ENCODE measurements at places on chromosomes 4 and X. TPM values are rescaled to one million over a fixed set of nuclear protein-coding genes. Genes with fewer than 3 reads are reported as not detected.

DNA sequence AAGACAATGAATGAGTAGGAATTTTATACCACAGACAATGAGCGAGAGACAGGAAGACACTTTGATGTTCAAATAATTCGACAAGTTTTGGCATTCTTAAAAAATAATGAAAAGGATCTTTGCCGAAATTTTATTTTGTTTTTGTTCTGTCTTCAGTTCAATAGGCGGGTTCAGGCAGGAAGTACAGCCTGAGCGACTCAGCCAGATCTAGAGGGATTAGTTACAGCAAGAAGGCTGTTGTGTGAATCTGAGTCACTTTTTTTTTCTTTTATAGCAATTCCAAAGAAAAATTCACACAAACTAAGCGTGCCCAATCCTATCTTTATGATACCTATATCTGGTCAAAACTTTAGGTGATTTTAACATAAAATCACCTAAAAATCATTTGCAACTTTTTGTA, 505.4 kb upstream of the FAM241A start:
- no peak for DNase-seq

Gene POU4F2
- total RNA-seq: not detected

Gene DCX
- not detected for total RNA-seq

Gene CWH43
- total RNA-seq: not detected

DNA sequence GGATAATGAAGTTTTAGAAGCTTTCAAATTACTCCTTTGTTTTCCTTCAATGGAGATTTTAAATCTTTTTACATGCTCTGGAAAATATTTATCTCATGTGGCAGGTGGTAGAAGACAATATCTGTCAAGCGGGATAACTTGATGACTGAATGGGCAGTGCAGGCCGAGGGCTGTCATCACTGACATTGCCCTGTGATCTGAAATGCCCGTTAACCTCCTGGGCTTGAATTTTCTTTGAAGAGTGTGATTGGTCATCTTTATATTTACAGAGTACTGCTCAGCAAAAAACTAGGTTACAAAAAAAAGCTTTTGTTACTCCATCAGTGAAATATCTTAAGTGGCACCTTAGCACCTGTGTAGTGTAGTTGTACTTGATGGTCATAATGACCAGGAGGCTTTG, 147.5 kb downstream of the GATB start:
- DNase-seq: no peak

Gene ZNF185
- total RNA-seq: 0.96 TPM

DNA sequence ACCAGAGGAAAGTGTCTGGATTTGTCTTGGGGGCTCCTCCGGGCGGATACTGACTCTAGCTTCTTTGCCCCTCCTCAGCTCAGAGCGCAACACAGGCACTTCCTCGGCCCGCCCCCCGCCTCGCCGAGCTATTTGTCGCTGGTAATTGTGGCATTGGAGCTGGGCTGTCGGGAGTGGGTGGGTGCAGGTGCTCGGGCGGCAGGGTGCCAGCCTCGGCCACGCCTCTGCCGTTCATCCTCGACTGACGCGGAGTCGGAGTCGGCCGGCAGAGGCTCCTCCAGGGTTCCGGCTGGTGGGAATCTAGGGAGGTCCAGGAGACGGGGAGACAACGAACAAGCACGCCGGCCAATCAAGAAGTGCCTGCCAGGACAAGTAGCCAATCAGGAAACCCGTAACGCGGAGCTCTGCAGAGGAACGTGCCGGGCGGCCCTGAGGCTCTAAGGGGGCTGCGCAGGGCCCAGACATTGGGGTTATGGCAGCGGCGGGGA, 3.9 kb upstream of the SYN1 start:
- DNase-seq: no peak

DNA sequence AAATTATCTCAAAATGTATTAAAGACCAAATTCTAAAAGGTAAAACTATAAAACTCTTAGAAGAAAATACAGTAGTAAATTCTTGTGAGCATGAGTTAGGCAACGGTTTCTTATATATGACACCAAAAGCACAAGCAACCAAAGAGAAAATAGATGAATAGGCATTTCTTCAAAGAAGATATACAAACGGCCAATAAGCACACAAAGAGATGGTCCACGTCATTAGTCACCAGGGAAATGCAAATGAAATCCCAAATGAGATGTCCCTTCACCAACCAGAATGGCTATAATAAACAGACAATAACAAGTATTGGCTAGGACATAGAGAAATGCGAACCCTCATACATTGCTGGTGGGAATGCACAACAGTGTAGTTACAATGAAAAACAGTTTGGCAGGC, 44.6 kb downstream of the RAB33A start:
- DNase-seq: no peak

- DNase-seq: no peak
These were observed 68.9 kb upstream of the NDP start for GRCh38 chrX:44042116-44042515.

Gene PHEX
- total RNA-seq: not detected

Gene SLC10A3
- total RNA-seq: 3.7 TPM

- no peak for DNase-seq
These were observed 39.7 kb downstream of the ITIH6 start for GRCh38 chrX:54758114-54759055.

Gene SPOCK3
- not detected for total RNA-seq

DNA sequence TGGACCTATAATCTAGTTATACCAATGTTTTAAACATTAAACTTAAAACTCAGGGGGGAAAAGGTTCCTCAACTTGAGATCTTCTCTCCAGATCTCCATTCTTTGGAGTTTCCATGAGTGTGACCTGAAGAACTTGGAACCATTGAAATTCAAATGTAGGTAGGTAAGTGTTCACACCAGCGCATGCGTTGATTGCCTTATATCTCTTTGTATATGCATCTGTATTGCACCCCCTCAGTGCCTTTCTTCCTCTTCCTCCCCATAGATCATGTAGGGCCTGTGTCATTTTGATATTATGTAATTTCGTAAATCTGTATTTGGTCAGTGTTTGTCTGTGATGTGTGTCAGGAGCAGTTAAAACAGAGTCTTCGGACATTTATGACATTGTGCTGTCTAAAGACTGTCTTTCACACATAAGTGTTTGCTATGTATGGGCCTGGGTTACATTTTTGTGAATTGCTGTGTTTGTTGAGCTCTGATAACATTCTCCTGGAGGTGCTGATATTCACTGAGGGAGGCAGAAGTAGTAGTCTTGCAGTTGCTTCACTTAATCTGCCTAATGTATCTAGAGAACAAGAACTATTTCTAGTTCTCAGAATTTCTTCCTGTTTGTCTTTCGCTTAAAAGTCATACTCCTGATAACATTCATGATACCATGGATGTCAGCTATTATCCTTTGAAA, 126.3 kb downstream of the RAP1GDS1 start:
- no peak for DNase-seq

DNA sequence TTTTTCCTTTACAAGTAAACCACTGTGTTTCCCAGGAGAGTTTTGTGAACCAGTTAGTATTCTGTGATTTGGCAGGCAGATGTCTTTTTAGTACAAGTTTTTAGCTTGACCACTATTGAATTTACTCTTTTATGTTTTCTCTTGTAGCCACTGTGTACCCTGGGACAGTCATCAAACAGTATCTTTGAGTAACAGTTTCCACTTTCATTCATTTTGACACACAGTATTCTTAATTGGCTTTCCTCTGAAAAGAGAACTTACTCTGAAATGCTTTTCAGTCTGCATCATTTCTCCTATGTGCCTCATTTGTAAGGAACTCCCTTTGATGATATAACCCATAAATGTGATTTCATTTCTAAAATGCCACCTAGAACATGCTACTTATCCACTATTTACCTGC, 476.5 kb downstream of the PDGFC start:
- no peak for DNase-seq

- DNase-seq: peak; percentile 61
These were observed 148.6 kb downstream of the SLC4A4 start for GRCh38 chr4:71487344-71487920.

Measured in left lobe of liver (tissue), 2 donors.